ENCODE measurements at places on chromosomes 13 and 19. TPM values are rescaled to one million over a fixed set of nuclear protein-coding genes. Genes with fewer than 3 reads are reported as not detected.

The PCDH17 gene
- total RNA-seq = 2.3 TPM

DNA sequence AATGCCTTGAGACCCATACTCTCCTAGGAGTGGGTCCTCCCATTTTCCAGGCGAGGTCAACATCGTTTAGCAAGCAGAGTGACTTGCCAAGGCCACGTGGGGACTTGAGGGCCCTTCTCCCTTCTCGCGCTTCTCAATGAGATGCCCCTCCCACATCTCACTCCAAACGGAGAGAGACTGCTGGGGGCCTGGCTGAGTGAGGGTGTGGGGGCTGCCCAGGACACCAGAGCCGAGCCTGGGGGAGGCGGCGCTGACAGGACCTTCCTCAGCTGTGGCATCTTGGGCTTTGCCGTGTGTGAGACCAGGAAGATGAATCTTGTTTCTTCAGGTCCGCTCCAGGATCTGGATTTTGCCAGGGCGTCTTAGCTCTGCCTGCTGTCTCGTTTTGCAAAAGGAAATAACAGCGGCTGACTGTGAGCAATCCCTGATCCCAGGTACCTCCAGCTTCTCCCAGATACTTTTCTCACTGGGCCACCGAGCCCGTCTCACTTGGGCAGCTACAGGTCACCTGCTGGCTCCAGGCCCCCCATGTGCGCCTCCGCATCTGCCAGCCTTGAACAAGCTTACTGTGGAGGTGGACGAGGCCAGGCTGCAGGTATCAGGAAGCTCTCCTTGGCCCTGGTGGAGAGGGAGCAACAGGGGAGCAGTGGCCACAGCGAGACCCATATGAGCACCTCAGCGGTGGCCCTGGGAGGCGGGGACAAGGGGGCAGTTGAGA lies 6.0 kb downstream of the COX6B2 start:
- DNase-seq = no peak

The SLC7A9 gene
- total RNA-seq = not detected

DNA sequence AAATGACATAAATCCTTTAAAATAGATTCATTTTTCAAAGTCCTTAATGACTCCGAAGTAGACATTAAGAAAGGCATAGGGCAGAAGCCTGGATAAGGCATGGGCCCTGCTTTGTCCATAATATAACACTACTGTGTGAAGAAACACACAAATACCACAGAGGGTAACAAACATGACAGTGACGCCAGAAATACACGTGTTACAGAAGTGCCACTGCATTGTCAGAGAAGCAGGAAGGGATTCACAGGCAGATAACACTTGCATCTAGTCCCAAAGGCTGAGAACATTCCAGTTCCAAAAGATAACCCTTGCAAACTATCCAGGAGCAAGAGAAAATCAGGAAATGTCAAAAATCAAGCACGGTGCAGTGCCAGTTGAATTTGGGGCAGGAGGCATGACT lies 633.2 kb downstream of the LIG4 start:
- no peak for DNase-seq

DNA sequence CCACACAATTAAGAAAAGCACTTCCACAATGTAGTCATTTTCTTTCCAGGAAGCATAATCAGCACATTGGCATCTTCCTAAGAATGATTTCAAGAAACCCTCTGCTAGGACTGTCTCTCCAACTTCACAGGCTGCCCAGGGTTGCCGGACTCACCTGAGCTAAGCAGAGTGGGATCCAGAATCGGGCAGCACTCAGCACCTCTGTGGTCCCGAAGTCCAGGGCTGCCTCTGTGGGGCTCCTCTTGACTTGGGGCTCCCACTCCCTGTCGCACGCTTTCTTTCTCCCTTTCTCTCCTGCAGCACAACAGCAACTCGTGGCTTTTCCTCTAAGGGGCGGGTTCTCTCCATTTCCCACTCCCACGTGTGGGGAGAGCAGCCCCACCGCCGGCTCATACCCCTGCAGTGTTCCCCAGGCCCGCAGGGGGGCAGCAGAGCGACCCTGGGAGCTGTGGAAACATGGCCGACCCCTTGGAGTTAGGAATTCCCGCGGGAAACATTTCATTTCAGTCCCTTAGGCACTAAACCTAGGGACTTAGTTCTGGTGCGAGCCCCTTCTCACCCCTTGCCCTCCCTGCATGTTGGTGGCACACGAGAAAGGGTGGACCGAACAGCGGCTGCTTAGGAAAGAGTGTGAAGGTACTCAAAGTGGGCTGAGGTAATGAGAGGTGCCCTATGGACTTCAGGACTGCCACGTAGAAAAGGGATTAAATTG lies at the start of gene TMEM272:
Gene TMEM272 (minus strand): TSS at position 316 of the 712 bp plus-strand sequence. CDS start 6,647 bp downstream, outside the sequence.
- DNase-seq = peak; percentile 61

GRCh38 chr13:39105110-39105509 lies 66.9 kb downstream of the NHLRC3 start:
- DNase-seq = no peak

DNA sequence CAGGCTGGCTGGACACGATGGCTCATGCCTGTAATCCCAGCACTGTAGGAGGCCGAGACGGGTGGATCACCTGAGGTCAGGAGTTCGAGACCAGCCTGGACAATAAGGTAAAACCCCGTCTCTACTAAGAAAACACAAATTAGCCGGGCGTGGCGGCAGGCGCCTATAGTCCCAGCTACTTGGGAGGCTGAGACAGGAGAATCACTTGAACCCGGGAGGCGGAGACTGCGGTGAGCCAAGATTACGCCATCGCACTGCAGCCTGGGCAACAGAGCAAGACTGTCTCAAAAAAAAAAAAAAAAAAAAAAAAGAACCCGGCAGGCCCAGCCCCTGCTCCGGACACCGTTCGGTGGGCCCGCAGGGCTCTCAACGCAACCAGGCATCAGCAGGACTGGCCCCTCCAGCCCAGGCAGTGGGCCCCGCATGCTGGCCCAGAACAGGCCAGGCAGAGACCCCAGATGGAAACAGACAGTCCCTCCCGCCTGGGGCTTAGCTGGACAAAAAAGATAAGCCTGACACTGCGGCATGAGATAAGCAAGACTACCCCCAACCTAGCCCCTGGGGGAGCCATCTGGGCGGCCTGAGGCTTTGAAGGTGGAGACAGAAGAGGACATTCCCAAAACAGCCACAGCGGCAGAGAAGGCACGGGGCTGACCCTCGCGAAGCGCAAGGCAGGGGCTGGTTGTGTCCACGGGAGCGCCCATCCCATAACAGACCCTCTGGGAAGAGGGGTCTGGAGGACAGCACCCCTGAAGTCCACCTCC lies 11.6 kb downstream of the REXO1 start:
- DNase-seq = no peak

DNA sequence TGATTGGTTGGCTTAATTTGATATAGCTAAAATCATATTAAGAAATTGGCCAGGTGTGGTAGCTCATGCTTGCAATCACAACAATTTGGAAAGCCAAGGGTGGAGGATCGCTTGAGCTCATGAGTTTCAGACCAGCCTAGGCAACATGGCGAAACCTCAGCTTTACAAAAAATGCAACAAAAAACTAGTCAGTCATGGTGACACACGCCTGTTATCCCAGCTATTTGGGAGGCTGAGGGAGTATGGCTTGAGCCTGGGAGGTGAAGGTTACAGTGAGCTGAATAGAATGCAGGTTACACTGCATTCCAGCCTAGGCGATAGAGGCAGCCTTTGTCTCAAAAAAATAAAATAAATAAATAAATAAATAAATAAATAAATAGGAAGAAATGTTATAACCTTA lies 1579.6 kb upstream of the SLC10A2 start:
- no peak for DNase-seq

The CLIP3 gene
- total RNA-seq = 5.2 TPM

The ICAM4 gene
- total RNA-seq = 0.17 TPM

The MPND gene
- total RNA-seq = 19.1 TPM

The CASP14 gene
- not detected for total RNA-seq

The RGS9BP gene
- total RNA-seq = 1.7 TPM

The FCAR gene
- total RNA-seq = not detected

- DNase-seq = no peak
Observed at GRCh38 chr13:84500016-84500415, 617.7 kb upstream of the SLITRK1 start.

The CEACAM19 gene
- 8.5 TPM for total RNA-seq

DNA sequence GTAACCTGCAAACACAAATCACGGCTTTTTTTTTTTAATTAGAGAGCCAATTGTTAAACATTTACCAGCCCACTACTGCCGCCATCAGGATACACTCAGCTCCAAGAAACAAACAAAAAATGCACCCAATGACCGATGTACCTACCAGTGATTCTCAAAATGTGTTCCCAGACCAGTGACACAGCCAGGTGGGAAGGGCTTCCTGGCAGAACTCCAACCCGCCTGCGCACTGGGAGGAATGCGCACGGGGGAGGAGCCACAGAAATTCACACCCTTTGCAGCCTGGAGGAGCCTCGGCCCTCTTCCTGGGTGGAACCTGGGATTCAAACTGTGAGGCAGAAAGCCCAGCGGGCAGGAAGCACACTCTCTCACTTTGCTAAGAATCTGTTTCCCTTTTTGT lies 255.9 kb downstream of the TBC1D4 start:
- DNase-seq = no peak

DNA sequence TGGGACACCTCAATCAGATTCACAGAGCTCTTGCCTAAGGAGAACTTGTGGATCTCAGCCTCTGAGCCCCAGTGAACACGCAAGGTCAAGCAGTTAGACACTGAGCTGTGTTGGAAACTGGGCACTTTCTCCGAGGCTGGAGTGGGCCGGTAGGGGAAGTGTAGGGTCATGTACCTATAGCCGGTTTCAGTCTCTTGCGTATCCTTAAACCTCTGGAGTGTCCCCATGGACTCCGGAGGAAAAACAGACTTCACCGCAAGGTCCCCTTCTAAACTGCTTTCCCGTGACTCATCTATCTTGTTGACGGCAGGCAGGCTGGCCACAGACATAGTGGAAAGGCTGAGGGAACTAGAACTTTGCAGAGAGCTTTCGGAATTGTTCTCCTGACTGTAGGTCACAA lies 11.3 kb downstream of the IQCN start:
- DNase-seq = no peak

DNA sequence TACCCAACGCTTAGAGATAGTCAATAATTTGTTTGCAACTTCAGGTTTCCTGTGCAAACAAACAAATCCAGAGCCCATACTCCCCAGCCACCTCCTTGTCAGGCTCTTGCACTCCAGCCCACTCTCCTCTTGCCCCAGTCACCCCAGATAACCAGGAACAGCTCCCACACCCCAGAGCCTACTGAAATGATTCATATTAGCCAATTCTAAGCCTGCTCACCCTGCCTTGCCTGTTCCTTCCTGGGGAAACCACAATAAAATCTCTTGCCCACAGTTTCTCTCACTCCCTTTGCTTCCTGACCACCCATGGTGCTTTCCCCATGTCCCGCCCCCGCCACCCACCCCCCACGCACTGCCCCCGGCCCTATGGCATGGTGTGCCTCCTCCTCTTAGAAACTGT lies 3.8 kb upstream of the ACTL9 start:
- no peak for DNase-seq

- DNase-seq = no peak
Observed at GRCh38 chr13:68713394-68713793, 1394.2 kb upstream of the ATXN8OS start.

GRCh38 chr13:30664689-30665275 lies 47.1 kb downstream of the USPL1 start:
- no peak for DNase-seq

The GPR18 gene
- not detected for total RNA-seq

DNA sequence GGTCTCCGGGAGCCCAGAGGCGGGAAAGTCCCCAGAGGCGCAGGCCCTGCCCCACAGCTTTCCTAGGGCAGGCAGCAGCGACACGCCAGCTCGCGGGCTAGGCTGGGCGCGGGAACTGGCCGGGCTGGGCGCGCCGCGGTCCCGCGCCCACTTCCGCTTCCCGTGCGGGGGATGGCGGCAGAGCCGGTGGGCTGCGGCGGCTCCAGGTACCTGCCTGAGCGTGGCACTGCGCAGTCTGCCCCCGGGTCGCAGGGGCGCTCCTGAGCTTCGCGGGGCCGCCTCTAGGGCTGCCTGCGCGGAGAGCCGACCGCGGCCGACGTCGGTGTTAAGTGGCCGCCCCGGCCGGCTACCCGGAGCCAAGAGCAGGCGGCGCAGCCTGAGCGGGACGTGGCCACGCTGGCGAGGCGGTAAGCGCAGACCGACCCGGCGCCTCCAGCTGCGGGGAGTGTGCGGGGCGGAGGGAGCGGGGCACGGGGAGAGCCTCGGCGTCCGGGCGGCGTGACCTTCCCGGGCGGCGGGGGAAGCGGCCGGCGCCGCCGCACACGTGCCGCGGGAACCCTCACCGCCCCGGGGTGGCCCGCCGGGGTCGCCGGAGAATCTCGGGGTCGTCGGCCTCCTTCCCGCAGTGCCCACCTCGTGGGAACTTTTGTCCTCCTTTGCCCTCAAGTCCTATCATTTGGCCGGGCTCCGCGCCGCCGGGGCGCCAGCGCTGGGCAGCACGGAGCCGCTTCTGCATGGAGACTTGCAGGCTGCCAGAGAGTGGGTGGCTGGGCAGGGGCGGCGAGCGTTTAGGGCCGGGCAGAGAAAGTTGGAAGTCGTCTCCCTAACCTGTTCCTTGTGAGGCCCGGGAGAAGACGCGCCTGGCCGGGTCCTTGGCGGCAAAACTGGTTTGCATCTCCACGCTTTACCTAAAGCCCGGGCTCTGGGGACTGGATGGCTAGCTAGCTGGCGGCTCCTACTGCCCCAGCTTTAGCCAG lies 31.4 kb upstream of the MPHOSPH8 start:
- peak; percentile 38 for DNase-seq

DNA sequence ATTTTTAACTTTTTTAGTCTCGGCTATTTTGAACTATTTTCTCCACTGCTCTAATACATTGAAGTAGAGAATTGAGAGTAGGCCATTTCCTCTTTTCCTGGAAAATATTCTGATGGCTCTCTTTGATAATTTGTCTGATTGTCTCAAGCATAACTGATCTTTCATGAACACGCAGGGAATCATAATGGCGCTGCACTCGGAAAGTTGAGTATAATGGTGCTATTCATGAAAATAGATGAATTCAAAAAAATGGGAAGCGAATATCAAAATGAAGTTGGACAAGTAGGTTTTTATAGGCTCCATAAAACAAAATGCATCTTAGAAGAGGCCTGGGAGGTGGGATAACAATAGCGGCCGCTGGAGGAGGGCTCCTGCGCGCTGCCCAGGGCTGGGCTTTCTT lies 29.0 kb downstream of the COL4A2 start:
- DNase-seq = no peak

- DNase-seq = no peak
Observed at GRCh38 chr13:110319774-110320509, 12.9 kb downstream of the COL4A2 start.

GRCh38 chr13:96844195-96844594 lies 150.1 kb downstream of the OXGR1 start:
- no peak for DNase-seq

DNA sequence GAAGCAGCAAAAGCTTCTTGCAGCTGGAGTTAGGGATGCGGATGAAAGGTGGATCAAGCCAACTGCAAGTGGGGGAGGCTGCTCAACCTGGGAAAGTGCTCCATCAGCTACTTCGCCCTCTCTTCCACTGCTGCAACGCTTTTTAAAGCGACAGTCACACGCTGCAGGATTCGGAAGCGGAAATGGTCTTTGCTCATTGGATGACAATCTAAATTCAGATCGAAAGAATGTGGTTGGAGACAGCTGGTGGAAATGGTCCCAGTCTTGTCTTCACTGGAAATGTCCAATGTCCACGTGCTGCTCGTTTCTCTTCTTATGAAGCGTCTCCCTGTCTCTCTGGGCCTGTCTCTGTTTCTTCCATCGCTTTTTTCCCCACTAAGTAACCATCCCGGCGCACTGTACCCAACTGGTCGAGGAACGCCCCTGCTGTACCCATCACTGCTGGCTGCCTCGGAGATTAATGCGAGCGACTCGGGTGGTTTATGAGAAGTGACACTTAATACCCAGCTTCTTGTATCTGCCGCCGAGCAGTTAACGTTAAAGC lies 2.1 kb upstream of the FGF9 start:
- DNase-seq = no peak

Data from heart right ventricle (tissue), 16 donors.